Activated naive CD4-positive, alpha-beta T cell (primary cell): ENCODE measurements at places on chromosomes 7 and 10.

- no peak for DNase-seq
Observed at GRCh38 chr7:87119581-87119980, 32.7 kb upstream of the DMTF1 start.

DNA sequence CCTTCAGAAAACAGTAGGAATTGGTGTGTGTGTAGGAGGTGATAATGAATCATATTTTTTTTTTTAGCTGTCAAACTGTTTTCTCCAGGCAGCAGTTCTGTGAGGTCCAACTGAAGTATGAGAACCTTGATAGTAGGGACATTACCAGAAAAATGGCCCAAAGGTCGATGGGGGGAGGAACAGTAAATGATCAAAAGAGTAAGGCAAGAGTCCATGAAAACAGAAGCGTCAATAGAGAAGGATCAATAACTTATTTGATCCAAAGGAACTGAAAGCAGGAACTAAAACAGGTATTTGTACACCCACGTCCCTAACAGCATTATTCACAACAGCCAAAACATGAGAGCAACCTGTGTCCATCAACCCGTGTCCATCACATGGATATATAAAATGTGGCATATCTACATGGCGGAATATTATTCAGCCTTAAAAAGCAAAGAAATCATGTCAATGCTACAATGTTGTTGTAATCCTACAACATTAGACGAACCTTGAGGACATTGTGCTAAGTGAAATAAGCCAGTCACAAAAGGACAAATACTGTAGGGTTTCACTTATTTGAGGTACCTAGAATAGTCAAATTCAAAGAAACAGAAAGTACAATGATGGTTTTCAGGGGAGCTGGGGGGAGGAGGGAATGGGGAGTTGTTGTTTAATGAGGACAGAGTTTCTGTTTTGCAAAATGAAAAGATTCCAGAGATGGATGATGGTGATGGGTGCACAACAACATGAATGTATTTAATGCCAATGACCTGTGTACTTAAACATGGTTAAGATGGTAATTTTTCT, 214.0 kb upstream of the KLF14 start:
- DNase-seq = no peak

GRCh38 chr7:155947051-155947450, 134.8 kb upstream of the SHH start:
- DNase-seq = no peak

GRCh38 chr7:18174996-18175395, 147.3 kb upstream of the PRPS1L1 start:
- DNase-seq = no peak

- no peak for DNase-seq
Observed at GRCh38 chr7:1054438-1054837, 10.1 kb downstream of the GPR146 start.

- DNase-seq = no peak
Observed at GRCh38 chr10:82277591-82277990, 402.6 kb downstream of the NRG3 start.

GRCh38 chr7:96397936-96398598, 76.2 kb upstream of the SLC25A13 start:
- no peak for DNase-seq

DNA sequence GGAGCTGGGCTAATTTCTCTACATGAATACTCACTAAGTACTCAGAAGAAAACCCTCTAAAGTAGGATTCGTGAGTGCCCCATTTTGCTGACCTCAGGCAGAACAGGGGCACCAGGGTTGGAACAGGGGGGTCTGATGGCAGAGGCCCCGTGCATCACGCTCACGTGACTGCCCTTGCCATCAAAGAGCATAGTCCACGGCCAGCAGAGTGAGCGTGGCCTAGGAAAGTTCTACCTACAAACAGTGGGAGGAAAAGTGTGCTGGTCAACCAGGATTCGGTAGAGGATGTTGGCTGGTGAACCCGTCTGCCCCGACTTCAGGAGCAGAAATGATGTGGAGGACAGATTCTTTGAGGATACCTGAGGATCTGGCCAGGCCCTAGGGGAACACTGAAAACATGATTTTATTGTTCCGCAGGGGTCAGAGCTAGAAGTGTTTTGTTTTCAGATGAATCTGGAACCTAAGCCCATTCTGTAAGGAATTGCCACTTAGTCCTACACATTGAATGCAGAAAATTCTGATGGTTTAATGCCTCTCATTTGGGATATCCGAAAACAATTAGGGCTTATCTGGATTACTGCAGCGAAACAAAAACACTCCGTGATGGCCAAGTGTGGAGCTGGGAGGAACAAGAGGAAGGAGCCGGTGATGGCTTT, 138.8 kb upstream of the SHH start:
- DNase-seq = no peak

- DNase-seq = no peak
Observed at GRCh38 chr10:91347529-91347928, 62.6 kb upstream of the HECTD2 start.

DNA sequence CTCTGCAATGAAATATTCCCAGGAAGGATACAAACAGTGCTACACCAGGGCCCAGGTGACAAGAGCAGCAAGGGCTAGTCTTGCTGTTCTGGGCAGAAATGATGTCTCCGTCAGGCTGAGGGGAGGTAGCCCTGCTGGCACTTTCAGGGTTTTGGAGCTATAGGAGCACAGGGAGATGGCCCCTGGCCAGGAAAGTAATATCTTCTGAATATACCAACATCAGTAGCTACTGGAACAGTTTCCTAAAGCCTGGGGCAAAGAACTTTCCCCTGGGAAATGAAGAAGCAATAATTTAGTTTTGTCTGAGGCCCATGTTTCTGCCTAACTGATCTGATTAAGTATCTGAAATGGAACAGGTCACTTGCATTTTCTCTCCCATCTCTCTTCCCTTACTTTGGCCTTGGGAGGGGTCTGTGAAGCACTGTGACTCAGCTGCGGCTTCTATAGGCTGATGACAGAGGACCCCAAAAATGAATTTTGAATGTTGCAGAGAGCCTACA, 489.1 kb upstream of the PODXL start:
- no peak for DNase-seq

GRCh38 chr10:593901-594457, 95.5 kb downstream of the DIP2C start:
- DNase-seq = no peak

DNA sequence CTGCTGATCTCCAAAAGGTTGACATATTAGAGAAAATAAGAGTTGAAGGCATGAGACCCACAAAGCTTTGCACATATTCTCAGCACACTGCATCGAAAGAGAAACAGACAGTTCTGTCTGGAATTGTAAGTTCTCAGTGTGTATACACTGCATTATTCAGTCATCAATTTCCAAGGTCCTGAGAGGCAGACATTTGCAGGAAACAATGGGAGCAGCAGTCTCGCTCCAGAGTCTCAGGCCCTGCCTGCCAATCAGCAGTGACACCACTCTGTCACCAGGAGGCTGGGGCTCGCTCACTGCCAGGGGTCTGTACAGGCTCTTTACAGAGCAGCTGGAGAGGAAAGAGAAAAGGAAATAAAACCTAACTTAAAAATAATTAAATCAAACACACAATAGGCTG, 36.3 kb downstream of the JAZF1 start:
- no peak for DNase-seq

DNA sequence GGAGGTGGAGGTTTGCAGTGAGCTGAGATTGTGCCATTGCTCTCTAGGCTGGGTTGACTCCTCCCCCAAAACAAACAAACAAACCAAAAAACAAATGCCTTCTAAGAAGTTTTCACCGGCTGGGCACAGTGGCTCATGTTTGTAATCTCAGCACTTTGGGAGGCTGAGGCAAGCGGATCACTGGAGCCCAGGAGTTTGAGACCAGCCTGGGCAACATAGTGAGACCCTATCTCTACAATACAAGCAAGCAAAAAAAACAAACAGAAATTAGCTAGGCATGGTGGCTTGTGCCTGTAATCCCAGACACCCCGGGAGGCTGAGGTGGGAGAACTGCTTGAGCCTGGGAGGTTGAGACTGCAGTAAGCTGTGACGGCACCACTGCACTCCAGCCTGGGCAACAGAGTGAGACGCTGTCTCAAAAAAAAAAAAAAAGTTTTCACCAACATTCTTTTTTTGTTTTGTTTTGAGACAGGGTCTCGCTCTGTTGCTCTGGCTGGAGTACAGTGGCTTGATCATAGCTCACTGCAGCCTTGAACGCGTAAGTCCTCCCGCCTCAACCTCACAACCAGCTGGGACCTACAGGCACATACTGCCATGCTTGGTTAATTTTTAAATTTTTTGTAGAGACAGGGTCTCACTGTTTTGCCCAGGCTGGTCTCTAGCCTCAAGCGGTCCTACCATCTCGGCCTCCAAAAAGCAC, 1.3 kb upstream of the ZAN start:
- DNase-seq = no peak

- peak; percentile 5 for DNase-seq
Observed at GRCh38 chr10:84138478-84139125, 707 bp upstream of the GHITM start.

DNA sequence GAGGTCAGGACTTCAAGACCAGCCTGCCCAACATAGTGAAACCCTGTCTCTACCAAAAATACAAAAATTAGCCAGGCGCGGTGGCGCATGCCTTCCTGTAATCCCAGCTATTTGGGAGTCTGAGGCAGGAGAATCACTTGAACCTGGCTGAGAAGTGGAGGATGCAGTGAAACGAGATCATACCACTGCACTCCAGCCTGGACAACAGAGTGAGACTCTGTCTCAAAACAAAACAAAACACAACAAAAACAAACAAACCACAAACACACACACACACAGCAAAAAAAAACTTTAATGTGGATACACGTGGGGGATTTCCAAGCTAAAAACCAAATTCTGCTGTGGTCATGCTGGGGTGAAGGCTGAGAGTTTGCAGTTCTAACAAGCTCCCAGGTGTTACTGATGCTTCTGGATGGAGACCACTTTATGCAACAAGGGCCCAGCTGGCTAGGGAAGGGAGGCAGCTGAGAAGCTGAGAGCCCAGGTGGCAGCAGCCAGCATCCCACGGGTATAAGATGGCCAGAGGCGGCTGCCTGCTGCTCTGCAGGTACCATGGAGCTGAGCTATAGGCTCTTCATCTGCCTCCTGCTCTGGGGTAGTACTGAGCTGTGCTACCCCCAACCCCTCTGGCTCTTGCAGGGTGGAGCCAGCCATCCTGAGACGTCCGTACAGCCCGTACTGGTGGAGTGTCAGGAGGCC, at the start of gene ZP3:
Gene ZP3 (plus strand): TSS at position 538 of the 699 bp plus-strand sequence. CDS start 15 bp downstream, at position 553.
- DNase-seq = no peak

DNA sequence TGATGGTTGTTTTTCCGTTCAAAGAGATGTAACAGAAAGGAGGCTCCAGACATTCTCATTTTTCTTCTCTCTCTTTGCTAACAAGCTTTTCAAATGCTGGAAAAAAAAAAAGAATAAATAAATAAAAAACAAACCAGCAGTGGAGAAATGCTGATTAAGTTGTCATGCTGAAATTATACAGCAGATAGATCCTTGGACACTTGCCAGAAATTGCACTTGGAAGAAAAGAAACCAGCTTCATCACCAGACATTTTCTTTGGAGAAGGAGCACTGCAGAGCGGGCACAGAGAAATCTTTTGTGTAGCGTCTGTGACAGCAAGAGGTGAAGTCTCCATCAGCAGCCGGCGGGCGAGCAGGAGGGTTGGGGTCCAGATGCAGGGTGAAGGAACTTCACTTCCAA, 55.8 kb downstream of the CLRN3 start:
- DNase-seq = no peak

GRCh38 chr7:127252377-127252713, 396 bp downstream of the GRM8 start:
- DNase-seq = no peak

- no peak for DNase-seq
Observed at GRCh38 chr10:108465871-108466641, 1301.5 kb upstream of the SORCS1 start.

DNA sequence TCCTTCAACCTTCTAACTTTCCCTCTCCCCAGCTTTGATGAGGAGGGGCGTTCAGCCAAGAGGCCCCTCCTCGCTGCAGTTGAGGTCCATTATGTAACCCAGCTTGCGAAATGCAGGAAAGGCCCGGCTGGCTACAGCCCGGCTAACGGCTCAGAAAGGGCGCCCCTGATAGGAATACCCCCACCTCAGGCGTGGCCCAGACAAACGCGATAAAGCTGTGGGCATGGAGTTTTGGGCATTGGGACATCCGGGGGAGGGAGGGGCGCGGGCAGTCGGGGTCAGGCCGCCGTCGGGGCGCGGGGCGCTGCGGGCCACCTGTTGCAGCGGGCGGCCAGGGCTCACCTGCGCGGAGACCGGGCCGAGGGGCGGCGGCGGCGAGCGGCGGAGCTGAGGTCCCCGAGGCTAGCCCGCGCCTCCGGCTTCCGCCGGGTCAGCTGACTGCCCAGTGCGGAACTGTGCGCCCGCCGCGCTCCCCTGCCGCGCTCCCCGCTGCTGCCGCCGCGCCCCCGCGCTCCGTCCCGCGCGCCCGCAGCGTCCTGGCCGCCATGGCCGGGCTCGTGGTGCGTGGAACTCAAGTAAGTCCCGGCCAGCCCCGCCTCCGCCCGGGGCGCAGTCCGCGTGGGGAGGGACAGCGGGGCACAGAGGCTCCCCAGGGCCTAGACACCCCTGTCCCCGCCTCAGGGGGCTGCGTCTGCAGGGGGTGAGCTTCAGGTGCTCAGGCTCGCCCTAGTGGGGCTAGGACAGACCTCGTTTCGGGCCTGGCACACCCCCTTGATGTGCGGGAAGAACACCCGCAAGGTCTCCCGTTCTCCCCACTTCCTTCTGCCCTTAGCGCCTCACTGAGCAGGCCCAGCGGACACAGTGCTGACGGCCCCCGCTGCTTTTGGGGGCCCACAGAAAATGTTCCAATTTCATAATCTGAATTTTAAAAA, at the start of gene LRMDA:
Gene LRMDA (plus strand): TSS at position 445 of the 932 bp plus-strand sequence.
- DNase-seq = no peak

DNA sequence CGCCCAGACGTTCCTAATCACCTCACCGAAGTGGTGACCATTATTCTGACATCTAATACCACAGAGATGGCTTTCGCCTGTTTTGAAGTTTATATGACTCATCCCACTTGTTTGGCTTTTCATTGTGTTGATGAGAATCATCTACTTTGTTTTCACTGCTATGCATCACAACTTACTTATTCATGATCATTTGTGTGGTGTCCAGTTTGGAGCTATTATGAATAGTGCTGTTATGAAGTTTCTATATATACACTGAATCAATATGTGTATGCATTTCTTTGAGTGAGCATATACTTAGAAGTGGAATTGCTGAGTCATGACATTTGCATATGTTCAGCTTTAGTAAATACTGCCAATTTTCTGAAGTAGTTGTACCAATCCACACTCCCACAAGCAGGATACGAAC, 38.6 kb upstream of the TNKS2 start:
- no peak for DNase-seq

- DNase-seq = no peak
Observed at GRCh38 chr7:127807340-127807739, 155.3 kb downstream of the SND1 start.

- DNase-seq = no peak
Observed at GRCh38 chr7:142883145-142883544, 2.4 kb downstream of the TRPV6 start.
